Subcutaneous adipose tissue (tissue), 4 donors: ENCODE measurements at places on chromosomes 12 and 14. TPM values are rescaled to one million over a fixed set of nuclear protein-coding genes. Genes with fewer than 3 reads are reported as not detected.

Gene TMEM30B
- total RNA-seq = 2.0 TPM

Gene EML5
- total RNA-seq = 1.1 TPM

Gene ACOT6
- total RNA-seq = not detected

Gene RNASE3
- total RNA-seq = not detected

Gene PAH
- not detected for total RNA-seq

Gene GPD1
- 4,641 TPM for total RNA-seq

Gene GTF2H3
- 14.3 TPM for total RNA-seq

Gene TAS2R8
- total RNA-seq = not detected

Gene EEF1AKMT3
- 11.3 TPM for total RNA-seq

Gene PLXNC1
- total RNA-seq = 5.7 TPM

Gene SLC8A3
- 0.19 TPM for total RNA-seq

Gene GPHN
- total RNA-seq = 18.0 TPM

Gene KCNH3
- total RNA-seq = not detected

Gene HOXC10
- 11.7 TPM for total RNA-seq

Gene HOXC9
- total RNA-seq = 14.2 TPM

Gene TULP3
- 22.5 TPM for total RNA-seq

Gene KRT6B
- total RNA-seq = not detected

Gene RPL10L
- total RNA-seq = not detected

Gene HOTAIR
- 0.57 TPM for total RNA-seq

Gene CPM
- total RNA-seq = 1,559 TPM
